ENCODE measurements at places on chromosomes 11 and 22.

DNA sequence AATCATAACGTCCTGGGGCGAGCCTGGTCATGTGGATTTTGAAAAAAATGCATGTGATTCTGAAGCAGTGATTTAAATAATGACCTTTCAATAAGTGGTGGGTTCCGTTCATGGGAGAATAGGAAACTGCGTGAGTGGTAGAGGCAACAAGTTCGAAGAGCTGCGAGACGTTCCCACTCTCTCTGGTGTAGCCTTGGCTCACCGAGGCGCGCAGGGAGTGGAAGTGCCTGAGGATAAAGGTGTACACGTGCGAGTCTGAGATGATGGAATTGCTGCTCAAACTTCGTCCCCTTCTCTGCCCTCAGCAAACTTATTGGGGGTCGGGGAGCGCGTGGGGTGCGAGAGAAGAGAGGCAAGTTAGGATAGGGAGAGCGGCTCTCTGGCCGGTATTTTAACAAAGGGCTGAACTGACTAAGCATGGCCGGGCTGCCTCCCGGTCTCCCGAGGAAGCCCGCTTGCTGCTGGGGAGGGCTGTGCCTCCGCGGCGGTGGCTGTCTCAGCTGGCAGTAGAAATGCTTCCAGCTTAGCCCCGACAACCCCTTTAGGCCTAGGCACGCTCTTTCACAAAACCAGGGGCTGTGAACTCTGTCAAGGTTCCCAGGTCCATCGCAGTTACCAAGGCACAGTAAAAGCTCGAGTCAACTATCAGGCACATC is 875 bp upstream of the STT3A start:
- no peak for DNase-seq

- no peak for DNase-seq
These were observed 24.0 kb upstream of the P2RY2 start for GRCh38 chr11:73194034-73194507.

- no peak for DNase-seq
These were observed 46.6 kb upstream of the FADD start for GRCh38 chr11:70156291-70157037.

DNA sequence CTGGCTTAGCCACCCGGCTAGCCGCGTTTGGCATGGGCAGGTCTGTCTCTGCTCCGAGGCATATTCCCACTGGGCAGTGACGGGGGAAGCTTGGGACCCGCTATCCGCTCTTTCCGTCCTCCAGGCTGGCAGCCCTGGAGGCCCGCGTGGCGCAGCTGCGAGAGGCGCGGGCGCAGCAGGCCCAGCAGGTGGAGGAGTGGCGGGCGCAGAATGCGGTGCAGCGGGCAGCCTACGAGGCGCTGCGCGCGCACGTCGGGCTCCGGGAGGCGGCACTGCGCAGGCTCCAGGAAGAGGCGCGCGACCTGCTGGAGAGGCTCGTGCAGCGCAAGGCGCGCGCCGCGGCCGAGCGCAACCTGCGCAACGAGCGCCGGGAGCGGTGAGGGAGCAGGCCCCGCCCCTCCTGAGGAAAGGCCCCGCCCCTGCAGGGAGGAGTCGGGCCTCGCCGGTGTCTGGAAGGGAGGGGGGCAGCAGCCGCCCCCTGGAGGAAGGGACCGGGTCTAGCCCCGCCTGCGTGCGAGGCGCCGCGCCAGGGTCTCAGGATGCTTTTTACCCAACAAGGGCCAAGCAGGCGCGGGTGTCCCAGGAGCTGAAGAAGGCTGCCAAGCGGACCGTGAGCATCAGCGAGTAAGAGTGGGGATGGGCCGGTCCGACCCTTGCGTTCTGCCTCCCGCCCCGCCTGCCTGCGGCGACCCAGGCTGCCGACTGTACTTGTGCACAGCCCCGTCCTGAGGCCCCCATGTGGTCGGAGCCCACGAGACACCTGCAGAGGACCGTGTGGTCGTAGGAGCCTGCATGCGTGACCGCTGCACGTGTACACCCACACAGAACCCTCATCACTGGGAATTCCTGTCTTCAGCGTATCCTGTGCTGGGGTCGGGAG is 7.9 kb downstream of the ATG16L2 start:
- DNase-seq: peak; percentile 69

DNA sequence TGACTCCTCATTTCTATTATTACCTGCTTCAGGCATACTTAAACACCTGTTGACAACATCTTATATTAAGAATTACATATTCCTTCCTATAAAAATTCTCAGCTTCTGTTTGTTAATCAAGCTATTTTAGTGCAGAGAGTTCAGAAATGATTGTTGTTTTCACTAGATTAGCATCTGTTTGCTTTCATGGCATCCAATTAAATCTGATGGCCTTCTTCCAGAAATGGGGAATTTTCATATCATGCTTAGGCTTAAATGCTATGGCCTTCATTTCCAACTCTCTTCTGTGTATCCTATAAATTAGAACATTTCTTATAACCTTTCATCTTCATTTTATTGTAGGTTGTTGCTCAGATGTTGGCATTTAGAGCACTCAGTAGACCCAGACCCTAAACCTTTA is 180.0 kb downstream of the WNT11 start:
- no peak for DNase-seq

GRCh38 chr11:32434356-32435151 is 785 bp downstream of the WT1 start:
- DNase-seq: no peak
